ENCODE measurements at places on chromosomes 13 and 19.

DNA sequence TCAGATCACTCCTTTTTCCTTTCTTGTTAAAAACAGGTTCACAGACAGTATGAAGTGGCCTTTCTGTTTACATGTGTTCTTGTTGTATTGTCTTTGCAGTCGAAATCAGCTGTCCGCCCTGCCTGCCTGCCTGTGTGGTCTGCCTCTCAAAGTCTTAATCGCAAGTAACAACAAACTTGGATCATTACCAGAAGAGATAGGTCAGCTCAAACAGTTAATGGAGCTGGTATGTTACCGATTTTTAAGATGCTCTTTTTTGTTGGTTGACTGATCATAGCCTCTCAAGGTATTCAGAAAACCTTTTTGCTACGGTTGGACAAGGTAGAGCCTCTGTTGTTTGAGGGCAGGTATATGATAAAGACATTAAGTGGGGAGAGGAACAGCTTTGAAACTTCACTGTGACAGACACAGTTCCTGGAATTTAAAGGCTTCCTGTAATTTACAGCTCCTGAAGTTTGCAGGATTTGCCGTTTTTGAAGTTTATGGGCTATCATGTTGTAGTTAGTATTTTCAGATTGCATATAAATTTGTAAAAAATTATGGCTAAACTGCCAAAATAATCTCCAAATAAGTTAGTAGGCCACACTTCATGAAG is 116.1 kb downstream of the LRCH1 start:
- DNase-seq = no peak

DNA sequence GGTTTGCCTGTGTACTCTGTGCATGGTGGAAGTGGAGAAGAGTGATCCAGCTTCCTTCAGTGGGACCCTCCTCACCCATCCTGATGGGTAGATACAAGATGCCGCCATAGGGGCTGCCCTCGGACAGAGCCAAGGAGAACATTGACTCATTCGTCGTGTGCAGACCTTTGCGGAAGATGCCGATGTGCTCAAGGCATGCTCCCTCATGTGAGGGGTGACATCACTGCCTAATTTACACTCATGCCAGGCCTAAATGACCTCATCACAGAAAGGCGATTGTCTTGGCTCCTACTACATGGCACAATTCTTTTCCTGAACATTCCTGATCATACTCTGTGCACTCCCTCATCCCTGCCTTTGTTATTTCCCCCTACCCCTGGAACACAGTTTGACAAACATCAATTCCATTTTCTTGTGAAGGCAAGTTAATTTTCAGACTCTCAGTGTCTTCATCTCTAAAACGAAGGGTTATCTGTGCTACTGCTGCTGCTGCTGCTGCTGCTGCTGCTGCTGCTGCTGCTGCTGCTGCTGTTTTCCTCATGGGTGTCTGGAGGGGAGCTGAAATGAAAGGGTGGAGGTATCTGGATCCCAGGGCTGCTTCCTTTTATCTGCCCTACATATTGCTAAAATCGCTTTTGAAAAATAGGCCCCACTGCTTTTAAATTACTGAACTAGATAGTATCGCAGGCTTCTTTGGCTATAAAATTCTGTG is 146.5 kb upstream of the ARGLU1 start:
- no peak for DNase-seq

GRCh38 chr13:46544208-46544607 is 8.8 kb upstream of the LRCH1 start:
- no peak for DNase-seq

GRCh38 chr19:15476325-15476724 is 3.0 kb downstream of the PGLYRP2 start:
- DNase-seq = no peak

GRCh38 chr13:23673867-23674605 is 103.8 kb downstream of the TNFRSF19 start:
- peak; percentile 26 for DNase-seq

DNA sequence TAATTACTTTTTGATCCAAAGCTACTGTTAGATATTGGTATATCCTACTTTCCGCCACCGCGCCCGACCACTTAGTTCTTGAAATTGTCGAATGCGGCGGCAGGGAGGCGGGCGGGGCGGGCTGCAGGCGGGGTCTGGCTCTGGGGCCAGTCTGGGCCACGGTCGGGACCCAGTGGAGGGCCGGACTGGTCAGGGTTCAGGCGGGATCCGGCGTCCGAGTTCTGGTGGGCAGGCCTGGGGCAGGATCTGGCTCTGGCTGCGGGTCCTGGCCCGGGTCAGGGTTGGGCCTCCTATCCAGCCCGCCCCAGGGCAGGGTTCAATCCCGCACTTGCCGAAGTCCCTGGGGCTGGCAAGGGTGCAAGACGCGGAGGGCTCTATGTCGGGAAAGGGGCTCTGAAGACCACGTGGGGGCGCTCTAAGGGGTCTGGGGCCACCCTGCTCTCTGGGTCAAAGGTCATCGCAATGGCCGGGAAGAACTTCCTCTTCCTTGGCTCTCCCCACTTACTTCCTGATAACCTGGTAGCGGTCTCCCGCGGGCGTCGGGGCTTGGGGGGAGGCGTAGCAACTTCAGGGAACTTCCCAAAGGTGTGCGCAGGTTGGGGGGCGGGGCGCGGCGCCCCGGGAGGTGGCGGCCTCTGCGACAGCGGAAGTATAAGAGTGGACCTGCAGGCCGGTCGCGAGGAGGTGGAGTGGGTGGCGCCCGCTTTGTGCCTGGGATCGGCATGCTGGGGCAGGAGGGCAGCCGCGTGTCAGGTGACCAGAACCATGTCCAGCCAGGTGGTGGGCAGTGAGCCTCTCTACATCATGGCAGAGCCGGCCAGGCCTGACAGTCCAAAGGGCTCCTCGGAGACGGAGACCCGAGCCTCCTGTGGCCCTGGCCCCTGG is 83.4 kb downstream of the MRPL57 start:
- no peak for DNase-seq

DNA sequence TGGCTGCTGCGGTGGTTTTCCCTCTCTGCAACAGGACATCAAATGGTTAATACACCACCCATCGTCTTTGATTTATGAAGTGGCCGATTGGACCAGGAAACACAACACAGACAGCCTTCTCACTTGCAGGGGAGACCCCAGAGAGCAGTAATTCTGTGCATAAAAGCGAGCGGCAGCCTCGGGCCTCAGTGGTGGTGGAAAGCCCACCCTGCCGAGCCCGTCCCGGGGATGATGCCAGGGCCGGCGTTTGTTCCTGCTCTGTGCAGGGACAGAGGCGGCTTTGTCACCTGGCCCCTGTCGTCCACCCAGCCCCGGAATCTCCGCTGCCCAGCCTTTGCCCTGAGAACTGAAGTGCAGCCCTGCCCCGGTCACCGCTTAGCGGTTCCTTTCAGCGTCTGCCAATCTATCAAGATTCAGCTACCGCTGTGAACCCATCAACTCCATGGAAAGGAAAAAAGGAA is 184.4 kb downstream of the TSHZ3 start:
- no peak for DNase-seq

- no peak for DNase-seq
These were observed 89.3 kb downstream of the C13orf42 start for GRCh38 chr13:51021811-51022210.

DNA sequence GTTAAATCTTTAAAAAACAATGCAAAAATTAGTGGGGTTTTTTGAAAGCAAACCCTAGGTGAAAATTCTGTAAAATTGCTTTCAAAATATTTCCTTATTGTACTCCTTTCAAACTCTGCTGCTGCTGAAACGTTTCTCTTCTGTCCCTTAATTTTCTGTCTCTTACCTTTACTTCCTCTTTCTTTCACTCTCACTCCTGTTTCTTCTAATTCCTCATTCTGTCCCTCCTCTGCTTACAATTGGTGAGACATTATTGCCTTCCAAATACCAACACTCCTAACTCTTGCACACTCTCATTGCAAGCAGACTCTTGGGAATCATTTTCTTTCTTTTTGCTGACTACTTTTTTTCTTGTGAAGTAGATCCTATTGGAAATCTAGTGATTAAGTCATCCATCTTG is 685.6 kb upstream of the SLITRK1 start:
- DNase-seq = no peak

- DNase-seq = no peak
These were observed 7.3 kb upstream of the F7 start for GRCh38 chr13:113098162-113098732.

DNA sequence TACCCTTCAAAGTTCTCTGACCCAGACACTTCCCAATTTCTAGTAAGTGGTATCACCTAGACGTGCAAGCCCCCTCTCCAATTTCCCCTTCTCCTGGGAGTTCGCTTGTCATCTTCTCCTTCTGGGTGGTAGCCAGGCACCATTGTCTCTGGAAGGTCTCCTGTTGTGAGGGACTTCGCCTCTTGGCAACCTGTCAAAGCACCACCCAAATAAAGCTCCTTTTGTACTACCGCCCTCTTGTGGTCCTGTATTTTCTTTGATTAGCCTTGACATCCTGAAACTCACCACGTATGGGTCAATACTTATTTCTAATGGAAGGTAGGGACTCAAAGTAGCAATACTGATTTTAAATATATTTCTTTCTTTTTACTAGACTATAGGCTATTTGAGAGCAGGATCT is 8.2 kb downstream of the GPC5 start:
- DNase-seq = peak; percentile 48

DNA sequence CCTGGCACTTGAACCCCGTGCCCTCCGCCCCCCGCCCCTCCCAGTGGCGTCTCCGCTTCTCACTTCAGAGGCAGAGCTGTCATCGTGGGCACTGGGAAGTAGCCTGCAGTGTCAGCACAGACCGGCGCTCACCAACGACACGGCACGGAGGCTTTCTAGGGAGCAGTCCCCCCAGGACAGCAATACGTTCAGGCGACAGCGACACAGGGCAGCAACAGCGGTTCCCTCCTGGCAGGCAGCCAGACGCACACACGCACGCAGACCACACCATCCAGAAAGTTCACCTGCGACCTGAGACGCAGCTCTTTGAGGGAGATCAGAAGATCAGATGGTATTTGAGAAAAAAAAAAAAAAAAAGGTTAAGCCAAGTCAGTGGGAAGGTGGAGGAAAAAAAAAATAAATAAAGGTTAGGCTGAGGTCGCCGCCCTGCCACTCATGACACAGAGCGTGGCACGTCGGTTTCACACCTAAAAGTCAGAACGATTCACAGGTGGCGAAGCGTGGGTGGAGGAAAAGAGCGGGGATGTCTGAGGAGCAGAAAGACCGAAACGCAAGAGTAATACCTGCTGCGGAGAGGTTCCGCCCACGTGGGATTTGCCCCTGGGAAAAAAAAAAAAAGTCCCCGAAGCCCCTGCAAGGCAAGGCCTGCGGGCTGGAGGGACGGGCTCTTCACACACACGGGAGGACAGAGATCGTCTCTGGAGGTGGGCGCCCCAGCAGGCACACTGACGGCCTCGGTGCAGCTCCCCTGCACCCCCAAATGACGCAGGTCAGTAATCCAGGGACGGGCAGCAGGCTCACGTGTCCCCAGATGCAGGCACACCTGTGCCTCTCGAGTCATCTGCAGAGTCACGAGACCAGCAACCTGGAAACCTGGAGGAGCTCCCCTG is 94.5 kb downstream of the GNG7 start:
- DNase-seq = no peak

- no peak for DNase-seq
These were observed 43.9 kb downstream of the FBN3 start for GRCh38 chr19:8105471-8105870.

DNA sequence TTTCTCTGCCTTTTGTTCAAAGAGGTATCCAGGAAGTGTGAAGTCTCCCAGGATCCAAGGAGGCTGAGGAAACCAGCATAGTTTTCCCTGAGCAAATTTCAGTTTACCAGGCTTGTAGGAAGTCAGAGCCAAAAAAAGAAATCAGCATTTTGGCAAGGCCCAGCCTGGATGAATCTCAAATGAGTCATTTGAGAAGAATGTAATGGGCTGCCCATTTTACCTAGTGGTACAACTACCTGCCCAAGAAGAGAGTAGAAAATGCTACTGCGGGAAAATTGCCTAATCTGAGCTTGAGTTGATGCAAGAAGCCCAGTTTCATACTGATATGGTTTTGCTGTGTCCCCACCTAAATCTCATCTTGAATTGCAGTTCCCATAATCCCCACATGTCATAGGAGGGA is 284.1 kb upstream of the ZNF507 start:
- DNase-seq = no peak

GRCh38 chr19:29860492-29860891 is 48.7 kb downstream of the CCNE1 start:
- no peak for DNase-seq

GRCh38 chr19:18604820-18605159 is 1.8 kb downstream of the CRLF1 start:
- DNase-seq = no peak

- peak; percentile 80 for DNase-seq
These were observed at the start of gene ZNF763 for GRCh38 chr19:11964858-11965645. Gene ZNF763, plus strand, starts transcription at chr19:11965040. Its CDS starts 169 bp downstream, at chr19:11965209.

DNA sequence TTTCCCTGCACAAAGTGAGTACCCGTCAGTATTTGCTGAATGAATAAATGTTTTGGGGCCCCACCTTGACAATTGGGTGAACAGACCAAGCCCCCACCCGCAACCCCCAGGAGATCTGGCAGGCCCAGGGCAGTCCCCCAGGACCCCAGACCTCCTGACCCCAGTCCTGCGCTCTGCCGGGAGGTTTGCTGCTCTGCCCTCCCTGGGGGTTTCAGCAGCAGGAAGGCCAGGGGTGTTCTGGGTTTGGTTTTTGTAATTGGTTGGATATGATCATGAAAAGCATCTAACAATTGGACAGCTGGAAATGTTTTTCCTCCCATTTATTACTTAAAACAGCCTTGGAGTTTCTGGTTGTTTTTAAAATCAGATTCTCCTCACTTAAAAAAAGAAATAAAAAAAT is 193.8 kb downstream of the URI1 start:
- DNase-seq = no peak

- DNase-seq = no peak
These were observed 2.1 kb downstream of the POU4F1 start for GRCh38 chr13:78601124-78601873.

DNA sequence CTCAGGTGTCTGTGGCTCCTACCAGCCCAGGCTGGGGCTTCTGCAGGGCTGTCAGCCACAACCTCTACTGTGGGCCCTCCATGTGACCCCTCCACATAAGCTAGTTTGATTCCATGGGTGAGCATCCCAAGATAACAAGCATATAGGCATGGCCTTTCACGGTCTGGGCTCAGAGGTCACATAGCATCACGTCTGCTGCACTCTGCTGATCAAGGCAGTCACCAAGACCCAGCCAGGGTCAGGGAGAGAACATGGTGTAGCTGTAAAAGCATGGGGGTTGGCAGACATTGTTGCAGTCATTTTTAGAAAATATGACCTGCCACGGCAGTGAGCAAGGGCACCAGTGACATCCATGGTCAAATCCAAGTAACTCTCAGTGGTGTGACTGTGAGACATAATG is 698.8 kb downstream of the UQCRFS1 start:
- DNase-seq = no peak

DNA sequence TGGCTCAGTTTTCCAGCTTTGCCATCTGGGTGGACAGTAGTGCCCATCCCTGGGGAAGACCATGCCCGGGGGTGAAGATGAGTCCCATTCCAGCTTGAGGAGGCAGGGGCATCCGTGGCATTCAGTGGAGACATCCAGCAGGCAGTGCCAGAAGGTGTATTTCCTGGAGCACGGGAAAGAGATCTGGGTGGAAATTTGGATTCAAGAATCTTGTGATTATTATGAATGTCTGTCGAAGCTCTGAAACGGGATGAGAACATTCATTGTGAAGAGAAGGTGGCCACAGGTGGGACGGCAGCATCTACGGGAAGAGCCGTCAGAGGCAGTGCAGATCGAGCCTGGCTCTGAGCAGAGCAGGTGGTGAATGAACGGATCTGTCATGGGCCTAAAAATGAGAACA is 167.3 kb upstream of the RNF113B start:
- no peak for DNase-seq

GRCh38 chr19:4705413-4706131 is 18.1 kb downstream of the DPP9 start:
- no peak for DNase-seq

GRCh38 chr19:14450168-14450874 is 17.2 kb downstream of the PKN1 start:
- DNase-seq = no peak
